HCEC 1CT (cell line): ENCODE measurements at places on chromosomes 7 and 10.

GRCh38 chr10:118062798-118063238 lies 16.1 kb upstream of the RAB11FIP2 start:
- no peak for DNase-seq

DNA sequence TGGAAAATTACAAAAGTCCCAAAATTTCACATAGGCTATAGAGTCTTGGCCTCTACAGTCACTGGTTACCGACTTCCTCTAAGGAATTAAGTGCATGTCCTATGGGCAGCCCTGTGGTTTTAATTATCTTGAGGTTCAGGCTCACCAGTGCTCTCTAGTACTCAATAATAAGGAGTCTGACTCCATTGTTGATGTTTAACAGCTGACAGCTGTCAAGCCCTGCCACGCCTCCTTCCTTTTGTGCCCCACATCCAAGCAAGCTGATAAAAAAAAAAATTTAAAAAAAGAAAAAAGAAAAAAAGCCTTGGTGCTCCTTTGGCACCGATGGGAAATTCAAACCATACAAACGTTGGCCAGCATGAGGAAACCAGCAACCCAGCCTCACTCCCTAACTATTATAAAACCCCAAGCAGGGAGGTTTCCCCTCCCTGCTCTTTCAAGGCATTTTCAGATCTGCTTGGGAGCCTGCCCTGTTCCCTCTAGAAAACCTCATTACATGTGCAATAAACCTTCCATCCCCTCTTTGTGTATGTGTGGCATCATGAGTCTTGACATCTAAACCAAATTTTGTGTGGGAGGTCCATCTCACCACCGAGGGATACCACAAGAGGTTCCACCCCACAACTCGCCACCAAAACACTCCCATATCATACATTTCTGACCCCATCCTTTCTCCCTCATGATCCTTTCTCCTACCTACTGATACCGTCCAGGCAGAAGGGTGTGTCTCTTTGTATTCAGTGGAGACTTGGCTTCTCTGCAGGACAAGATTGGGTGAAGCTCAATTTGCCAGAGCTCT lies 70.9 kb upstream of the CCDC71L start:
- peak; percentile 53 for DNase-seq

DNA sequence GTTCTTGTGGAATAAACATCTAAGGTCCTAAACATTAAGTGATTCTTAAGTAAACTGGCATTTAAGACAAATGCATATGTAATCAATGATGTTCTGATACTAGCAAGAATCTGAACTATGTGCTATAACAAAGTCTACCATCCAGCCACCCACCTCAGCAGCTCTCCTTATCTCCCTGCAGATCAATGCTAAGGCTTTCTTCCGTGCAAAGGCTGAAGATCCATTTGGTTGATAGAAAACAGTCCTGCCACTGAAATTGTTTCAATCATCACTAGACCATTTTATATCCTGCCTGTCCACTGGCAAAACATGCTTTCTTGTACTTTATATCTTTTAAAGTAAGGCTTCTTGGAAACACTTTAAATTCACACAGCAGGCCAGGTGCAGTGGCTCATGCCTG lies 6.3 kb upstream of the SMKR1 start:
- no peak for DNase-seq

- DNase-seq, result no peak
Measured at GRCh38 chr10:84012831-84013458, 126.4 kb upstream of the GHITM start.

DNA sequence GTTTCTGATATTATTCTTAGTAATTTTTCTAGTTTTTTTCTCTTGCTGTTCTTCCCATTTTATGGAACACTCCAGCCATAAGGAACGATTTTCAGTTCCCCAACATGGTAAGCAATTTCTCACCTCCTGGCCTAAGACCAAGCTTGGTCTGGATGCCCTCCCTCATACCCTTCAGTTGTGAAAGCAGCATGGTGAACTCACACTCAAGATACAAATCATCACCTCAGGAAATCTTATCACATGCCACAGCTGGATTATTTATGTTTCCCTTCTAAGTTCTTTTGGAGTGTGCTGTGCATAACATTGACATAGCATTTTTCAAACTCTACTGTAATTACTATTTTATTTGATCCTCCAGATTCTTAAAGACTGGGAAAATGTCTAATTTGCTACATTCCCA lies 216.6 kb downstream of the AGMO start:
- no peak for DNase-seq
